ENCODE measurements at places on chromosomes 2 and 18. TPM values are rescaled to one million over a fixed set of nuclear protein-coding genes. Genes with fewer than 3 reads are reported as not detected.

Gene STPG4
- total RNA-seq, result not detected

DNA sequence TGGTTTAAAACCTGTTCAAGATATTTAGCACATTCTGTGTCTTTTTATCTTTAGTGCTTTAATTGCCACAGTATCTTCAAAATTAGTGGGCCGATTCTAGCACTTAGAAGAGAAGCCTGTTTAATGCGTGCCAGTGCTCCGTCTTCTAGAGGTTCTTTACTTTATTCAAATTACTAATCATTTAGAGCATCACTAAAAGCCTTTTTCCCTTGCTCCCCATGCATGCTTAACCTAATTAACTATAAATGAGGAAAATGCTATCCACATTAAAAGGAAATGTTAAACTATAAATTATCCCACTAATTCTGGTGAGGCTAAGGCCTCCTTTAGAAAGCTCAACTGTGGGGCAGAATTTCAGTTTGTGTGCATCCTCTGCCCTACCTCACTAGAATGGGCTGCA, 31.5 kb upstream of the INSIG2 start:
- DNase-seq, result no peak

GRCh38 chr2:58686776-58687175, 445.7 kb upstream of the FANCL start:
- no peak for DNase-seq

Gene CENPA
- total RNA-seq, result 33.7 TPM

- DNase-seq, result no peak
These were observed 8.2 kb downstream of the CNNM3 start for GRCh38 chr2:96824079-96824870.

DNA sequence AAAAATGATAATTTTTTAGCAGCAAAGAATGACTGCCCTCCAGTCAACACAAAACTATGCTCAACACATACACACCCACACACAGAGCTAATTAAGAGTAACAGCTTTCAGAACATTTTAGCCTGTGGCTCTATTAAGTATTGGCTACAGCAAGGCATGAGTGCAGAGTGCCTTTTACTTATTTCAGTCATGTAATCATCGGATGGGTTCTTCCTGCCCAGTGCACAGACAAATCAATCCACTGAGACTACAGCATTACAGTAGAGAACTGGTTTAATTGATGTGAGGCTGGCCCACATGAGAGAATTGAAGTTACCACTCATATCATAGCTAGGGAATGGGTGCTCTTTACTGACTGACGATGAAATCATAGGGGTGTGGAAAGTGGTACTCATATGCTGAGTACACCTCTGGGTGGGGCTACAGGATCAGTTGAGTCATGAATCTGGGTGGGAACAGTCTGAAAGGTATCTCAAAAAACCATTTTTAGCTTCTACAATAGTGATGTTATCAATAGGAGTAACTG, 241.0 kb downstream of the FSIP2 start:
- no peak for DNase-seq

Gene COMMD1
- total RNA-seq, result 48.2 TPM

- DNase-seq, result no peak
These were observed 6.8 kb downstream of the AGXT start for GRCh38 chr2:240875228-240876034.

Gene GAD1
- total RNA-seq, result 0.62 TPM

Gene KCNIP3
- not detected for total RNA-seq

Gene PLEK
- total RNA-seq, result 319 TPM

DNA sequence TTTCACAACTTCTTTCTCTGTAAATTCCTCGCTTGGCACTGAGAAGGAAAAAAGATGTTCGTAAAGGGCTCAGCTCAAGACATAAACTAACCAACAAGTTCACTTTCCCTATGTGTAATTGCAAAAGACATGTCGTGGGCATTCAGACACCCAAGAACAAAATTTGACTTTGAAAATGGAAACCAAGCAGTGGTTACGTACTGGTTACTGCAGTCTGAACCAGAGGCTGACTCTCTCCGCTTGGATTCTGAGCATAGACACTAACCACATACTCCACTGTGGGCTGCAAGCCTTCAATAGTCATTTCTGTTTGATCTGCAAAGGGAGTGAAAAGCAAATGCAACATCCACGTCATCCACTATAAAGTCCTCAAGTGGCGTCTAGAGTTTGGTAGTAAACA, 53.9 kb downstream of the FN1 start:
- DNase-seq, result no peak

Gene RTP5
- total RNA-seq, result not detected

- DNase-seq, result peak; percentile 25
These were observed 45.1 kb downstream of the SLC9A2 start for GRCh38 chr2:102664471-102664909.

DNA sequence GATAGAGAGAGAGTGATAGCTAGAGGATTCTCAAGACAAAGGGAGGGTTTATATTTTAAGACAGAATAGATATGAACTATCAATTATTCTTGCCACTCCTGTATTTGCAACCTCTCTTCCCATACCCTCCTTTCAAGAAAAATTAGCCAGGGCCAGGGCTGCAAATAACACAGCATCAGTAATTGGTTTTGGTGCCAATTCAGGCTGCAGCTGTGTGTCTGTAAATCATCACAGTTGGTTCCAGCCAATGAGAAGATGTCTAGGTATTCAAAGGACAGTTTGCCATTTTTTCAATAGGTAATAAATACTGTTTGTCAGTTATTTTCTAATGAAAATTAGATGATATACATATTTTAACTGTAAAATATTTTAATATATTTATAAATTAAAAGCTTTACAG, 73.5 kb downstream of the WDPCP start:
- DNase-seq, result no peak

- DNase-seq, result no peak
These were observed 10.0 kb downstream of the FOXI3 start for GRCh38 chr2:88442473-88442872.

DNA sequence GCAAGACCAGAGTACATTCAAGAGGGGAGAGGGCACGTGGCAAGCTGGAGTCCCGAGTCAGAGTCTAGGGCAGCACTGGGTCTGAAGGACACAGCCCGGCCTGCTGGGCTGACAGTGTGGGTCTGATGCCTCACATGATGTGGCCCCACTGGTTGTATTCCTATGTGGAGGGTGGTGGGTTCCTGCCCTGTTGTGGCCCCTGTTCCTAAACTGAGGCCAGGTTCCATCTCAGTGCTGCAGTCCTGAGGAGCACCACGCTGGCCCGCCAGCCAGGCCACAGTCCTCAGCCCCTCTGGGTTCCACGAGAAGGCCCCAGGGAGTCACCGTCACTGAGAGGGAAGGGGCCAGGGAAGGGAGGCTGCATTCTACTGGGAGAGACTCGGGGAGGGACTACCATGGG, 13.3 kb downstream of the TMEM127 start:
- no peak for DNase-seq

Gene IL36G
- total RNA-seq, result not detected

All from GM12878 (cell line).